ENCODE measurements at places on chromosomes 11 and 22. TPM values are rescaled to one million over a fixed set of nuclear protein-coding genes. Genes with fewer than 3 reads are reported as not detected.

The RRM1 gene
- total RNA-seq: 211 TPM

DNA sequence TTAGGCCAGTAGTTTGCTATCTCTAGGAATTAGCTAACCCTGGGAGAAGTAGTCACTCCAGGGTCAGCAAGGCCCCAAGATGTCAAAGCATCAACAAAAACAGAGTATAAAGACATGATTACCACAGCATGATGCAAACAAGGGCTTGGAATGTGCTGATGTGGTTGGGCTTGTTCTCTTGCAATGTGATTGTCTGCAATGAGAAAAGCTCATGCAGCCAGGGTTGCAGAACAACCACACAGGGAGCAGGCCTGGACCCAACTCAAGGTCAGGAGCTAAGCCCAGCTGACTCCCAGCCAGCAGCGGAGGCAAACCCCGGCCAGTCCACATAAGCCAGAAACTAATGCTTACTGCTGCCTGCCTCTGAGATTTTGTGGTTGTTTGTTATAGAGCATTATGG, 132.4 kb upstream of the ZC3H12C start:
- H3K4me1 ChIP-seq: no peaks in the 10 kb centered on the region
- DNase-seq: no peak
- no peaks in the 10 kb centered on the region for H3K36me3 ChIP-seq
- H3K4me3 ChIP-seq: no peak overlapping the region
- no peak overlapping the region for H3K27ac ChIP-seq

GRCh38 chr11:117002639-117003299, 95.5 kb downstream of the SIK3 start:
- no peak for DNase-seq
- H3K27ac ChIP-seq: no peak overlapping the region
- no peak overlapping the region for H3K4me3 ChIP-seq
- peaks cover 17% of the 10 kb centered on the region for H3K4me1 ChIP-seq
- no peaks in the 10 kb centered on the region for H3K36me3 ChIP-seq
- no peaks in the 10 kb centered on the region for H3K27me3 ChIP-seq

The TST gene
- total RNA-seq: 3.7 TPM

The SLC22A25 gene
- total RNA-seq: not detected

DNA sequence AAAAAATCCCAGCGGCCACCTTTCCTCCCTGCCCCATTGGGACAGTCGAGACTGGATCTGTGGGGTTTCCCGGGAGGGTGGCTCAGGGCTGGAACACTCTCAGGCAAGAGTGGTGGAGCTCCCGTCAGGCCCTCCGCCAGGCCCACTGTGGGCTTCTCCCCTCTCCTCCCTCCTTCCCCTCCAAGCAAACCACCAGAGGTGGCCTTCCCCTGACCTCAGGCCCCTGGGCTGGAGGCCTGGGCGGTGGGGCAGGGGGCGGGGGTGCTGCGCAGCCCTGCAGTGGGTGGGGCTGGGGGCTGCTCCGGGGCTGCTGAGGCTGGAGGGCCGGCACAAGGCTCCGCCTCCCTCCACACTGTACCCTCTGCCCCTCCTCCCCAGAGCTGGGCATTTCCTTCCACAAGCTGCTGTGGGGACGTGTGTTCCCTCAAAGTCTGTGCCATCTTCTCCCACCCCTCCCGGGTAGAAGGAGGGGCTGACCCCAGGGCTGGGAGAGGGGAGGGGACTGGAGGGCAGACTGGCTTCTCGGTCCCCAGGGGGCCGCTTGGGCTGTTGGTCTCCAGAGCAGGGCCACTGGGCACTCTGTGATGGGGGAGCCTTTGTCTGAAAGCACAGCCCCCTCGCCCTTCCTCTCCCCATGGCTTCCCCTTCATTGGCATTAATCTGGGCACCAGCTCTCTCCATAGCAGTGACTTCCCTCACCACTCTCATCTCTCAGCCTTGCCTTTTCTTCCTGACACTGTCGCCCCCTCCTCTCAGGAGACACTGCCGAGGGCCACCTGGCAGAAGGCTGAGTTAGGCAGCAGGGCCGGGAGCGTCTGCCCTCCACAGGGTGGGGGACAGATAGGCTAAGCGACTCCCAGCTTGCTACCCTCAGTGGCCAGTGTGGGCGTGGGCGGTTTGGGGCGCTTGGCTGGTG, 7.1 kb downstream of the RCOR2 start:
- no peak overlapping the region for H3K27ac ChIP-seq
- H3K27me3 ChIP-seq: no peaks in the 10 kb centered on the region
- H3K4me1 ChIP-seq: no peaks in the 10 kb centered on the region
- no peak for DNase-seq
- peaks cover 4% of the 10 kb centered on the region for H3K36me3 ChIP-seq

The SYT7 gene
- total RNA-seq: not detected

The SHISA8 gene
- total RNA-seq: 1.4 TPM

DNA sequence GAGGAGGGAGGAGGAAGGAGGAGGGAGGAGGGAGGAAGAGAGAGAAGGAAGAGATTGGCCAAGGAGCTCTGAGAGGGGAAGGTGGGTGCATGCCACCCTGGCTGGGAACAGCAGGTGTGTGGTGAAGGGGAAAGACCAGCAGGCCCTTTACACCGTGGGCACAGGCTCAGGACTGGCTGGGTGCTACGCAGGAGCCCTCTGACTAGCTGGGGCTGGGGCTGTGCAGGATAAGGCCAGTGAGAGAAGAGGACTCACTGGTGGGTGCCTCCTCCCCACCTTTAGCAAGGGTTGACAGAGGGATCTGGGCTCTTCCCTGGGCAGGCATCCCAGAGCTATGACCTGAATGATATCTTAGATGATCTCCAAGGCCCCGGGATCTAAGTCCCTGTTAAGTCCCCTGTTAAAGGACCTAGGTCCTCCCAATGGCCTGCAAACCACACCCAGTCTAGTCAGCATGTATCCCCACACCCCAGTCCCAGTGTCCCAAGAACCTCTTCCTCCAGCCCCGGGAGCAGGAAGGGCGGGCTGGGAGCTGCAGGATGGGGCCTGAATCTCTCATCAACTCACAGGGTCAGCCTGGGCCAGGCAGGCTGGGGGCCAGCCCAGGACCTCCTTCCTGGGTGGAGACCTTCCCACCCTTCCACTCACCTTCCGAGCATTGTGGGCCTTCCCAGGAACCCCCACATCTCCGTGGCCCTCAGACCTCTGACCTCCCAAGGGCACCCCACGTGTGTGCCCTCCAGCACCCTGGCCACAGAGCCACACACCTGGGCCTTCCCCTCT, 55.4 kb downstream of the CDKN1C start:
- H3K4me1 ChIP-seq: no peaks in the 10 kb centered on the region
- DNase-seq: no peak
- no peaks in the 10 kb centered on the region for H3K27me3 ChIP-seq
- no peaks in the 10 kb centered on the region for H3K36me3 ChIP-seq

DNA sequence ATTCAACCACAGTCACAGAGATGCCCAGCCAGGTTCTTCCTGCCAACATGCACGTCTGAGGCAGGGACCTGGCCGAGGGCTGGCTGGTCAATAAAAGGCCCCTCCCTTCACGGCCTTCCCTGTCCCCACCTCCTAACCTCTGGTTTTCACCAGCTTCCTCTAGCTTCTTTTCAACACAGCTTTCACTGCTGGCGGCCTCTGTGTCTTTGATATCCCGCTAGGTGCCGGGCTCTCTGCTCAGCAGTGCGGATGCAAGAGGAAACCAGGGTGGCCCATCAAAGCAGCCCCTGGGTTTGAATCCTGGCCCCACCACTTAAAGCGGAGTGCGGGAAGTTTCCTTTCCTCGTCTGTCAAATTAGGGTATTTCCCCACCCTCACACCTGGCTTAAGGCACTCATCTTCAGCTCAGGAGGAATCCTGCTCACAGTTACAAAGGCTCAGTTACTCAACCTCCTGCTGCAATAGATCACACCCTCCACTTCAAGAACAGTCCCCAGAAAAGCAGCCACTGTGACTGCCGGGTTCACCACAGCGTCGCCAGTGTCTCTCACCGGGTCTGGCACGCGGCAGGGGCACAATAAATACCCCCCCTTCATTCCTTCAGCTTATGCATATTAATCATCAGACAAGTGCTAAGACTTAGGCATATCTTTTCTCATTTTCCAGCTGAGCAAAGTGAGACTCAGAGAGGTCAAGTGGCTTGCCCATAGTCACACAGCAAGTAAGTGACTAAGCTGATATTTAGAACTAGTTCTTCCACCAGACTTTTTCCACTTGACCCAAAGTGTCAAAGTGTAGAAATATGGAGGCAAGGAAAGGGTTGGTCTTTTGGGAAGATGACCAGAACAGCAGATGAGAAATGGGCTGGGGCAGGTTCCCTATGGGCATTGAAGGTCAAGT, 45.7 kb downstream of the TXN2 start:
- no peak overlapping the region for H3K27ac ChIP-seq
- H3K4me3 ChIP-seq: peak overlapping the region; percentile 6
- H3K36me3 ChIP-seq: no peaks in the 10 kb centered on the region

DNA sequence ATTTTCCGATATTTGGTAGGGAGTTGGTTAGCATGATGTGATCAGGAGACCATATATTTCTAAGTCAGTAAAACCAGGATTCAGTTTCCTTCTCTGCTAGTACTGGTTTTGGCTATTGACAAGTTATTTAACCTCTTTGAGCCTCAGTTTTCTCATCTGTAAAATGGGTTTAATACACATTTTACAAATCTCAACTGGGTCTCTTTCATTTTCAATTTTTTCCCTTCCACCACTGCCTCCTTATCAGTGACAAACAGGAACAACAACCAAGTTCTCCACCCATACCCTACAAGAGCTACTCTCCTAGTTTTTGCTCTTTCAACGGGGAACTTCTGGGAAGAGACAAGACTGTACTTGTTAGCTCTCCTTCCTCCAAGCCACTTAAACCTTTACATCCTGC, 6.2 kb upstream of the APLP2 start:
- H3K36me3 ChIP-seq: no peaks in the 10 kb centered on the region
- H3K27ac ChIP-seq: no peak overlapping the region
- peaks cover 5% of the 10 kb centered on the region for H3K4me1 ChIP-seq
- H3K4me3 ChIP-seq: no peak overlapping the region
- no peaks in the 10 kb centered on the region for H3K27me3 ChIP-seq

- H3K27me3 ChIP-seq: no peaks in the 10 kb centered on the region
- H3K4me3 ChIP-seq: peak overlapping the region; percentile 11
- H3K36me3 ChIP-seq: no peaks in the 10 kb centered on the region
- H3K27ac ChIP-seq: peak overlapping the region; percentile 45
- DNase-seq: peak; percentile 69
Observed at GRCh38 chr22:36405671-36406538, 18.1 kb upstream of the MYH9 start.

GRCh38 chr11:124581817-124582216, 12.0 kb downstream of the OR8A1 start:
- H3K4me3 ChIP-seq: no peak overlapping the region
- H3K36me3 ChIP-seq: no peaks in the 10 kb centered on the region
- H3K4me1 ChIP-seq: no peaks in the 10 kb centered on the region
- no peak for DNase-seq
- H3K27ac ChIP-seq: no peak overlapping the region

The SMTNL1 gene
- total RNA-seq: not detected

DNA sequence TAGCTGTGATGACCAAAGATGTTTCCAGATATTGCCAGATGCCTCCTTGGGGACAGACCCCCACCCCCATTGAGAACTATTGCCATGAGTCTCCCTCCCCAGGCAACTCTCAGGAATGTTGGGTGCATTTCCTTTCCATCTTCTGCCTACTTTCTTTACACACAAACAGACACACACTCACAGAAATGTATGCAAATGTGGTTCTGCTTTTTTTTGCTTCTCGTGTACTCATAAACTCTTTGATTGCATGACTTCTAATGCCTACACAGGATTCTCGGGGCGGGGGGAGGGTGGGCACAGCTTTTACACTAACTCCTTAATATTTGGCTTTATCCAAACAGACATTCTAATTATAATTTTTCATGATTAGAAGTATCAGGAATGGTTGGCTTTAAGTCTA, 53.3 kb upstream of the SUSD2 start:
- H3K27ac ChIP-seq: no peak overlapping the region
- H3K4me1 ChIP-seq: no peaks in the 10 kb centered on the region
- H3K36me3 ChIP-seq: peaks cover 7% of the 10 kb centered on the region
- no peak for DNase-seq
- no peak overlapping the region for H3K4me3 ChIP-seq

DNA sequence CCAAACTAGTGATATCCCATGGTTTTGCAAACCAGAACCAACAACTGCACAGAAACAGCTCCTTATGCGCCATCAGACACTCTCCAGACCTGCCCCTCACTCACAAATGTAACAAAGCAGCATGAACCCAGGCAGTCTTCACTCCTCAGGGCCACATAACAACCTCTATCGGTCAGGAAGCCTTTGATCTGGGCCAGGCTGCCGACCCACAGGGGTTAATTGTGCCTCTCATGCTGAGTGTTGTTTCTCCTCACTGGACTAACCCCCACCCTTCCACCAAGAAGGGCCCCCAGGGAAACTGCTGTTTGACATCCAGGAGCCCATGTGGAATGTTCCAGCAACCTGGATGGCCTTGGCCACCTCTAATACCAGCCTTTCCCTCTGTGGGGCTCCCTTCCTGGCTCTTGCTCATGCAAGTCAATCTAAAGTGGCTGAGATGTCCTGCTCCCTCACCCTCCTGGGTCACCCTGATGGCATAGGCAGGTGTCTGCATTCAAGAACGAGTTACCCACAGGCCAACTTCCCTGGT, 7.9 kb upstream of the RGL4 start:
- no peaks in the 10 kb centered on the region for H3K4me1 ChIP-seq
- H3K27me3 ChIP-seq: no peaks in the 10 kb centered on the region
- H3K27ac ChIP-seq: no peak overlapping the region
- DNase-seq: no peak
- no peaks in the 10 kb centered on the region for H3K36me3 ChIP-seq
- H3K4me3 ChIP-seq: no peak overlapping the region

The TMEM126B gene
- total RNA-seq: 52.0 TPM

DNA sequence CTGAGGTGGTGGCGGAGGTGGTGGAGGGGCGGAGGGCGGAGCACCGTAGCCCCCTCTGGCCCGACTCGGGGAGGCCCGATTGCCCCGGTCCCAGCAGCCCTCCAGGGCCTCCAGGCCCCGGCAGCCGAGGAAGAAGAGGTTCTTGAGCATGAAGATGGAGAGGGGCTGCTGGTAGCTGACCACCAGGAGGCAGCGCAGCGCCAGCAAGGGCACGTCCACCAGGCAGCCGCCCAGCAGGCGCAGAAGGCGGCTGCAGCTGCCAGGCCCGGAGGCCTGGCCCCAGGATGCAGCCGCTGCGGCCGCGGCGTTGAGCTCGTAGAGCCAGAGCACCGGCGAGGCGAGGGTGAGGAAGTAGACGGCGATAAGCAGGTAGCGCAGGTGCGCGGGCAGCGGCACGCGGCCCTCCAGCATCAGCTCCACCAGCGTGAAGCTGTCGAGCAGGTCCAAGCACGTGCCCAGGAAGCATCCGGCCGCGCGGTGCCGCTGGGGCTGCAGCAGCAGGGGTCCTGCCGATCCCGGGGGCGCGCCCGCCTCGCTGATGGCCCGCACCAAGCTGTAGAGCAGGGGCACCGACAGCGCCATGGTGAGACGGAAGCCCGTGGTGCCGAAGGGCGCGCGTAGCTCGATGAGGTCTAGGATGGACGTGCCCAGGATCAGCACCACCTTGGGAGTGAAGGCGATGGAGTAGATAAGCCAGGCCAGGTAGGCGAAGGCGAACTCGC, 1.5 kb downstream of the TMEM121B start:
- H3K4me1 ChIP-seq: peaks cover 61% of the 10 kb centered on the region
- peaks cover 13% of the 10 kb centered on the region for H3K27me3 ChIP-seq
- no peak overlapping the region for H3K27ac ChIP-seq
- no peaks in the 10 kb centered on the region for H3K36me3 ChIP-seq

GRCh38 chr11:20355221-20356219, 8.0 kb upstream of the HTATIP2 start:
- peaks cover 7% of the 10 kb centered on the region for H3K4me1 ChIP-seq
- H3K4me3 ChIP-seq: no peak overlapping the region
- H3K27ac ChIP-seq: no peak overlapping the region
- H3K36me3 ChIP-seq: no peaks in the 10 kb centered on the region
- no peaks in the 10 kb centered on the region for H3K27me3 ChIP-seq

- H3K4me3 ChIP-seq: peak overlapping the region; percentile 96
- H3K27me3 ChIP-seq: no peaks in the 10 kb centered on the region
- DNase-seq: no peak
- peaks cover 44% of the 10 kb centered on the region for H3K4me1 ChIP-seq
Observed at GRCh38 chr11:16738947-16739815, 734 bp downstream of the C11orf58 start.

The OR52N5 gene
- not detected for total RNA-seq

Measured in CD8-positive, alpha-beta memory T cell (primary cell).